Activated CD4-positive, alpha-beta T cell treated with anti-CD3 and anti-CD28 coated beads, Interleukin-2, amount 10 ng/mL, durations not matched to agents 7 days and 5 days (primary cell): ENCODE measurements at places on chromosomes 3 and 15. TPM values are rescaled to one million over a fixed set of nuclear protein-coding genes. Genes with fewer than 3 reads are reported as not detected.

- no peak overlapping the region for H3K4me3 ChIP-seq
- H3K27me3 ChIP-seq = no peaks in the 10 kb centered on the region
- H3K36me3 ChIP-seq = peaks cover 11% of the 10 kb centered on the region
These were observed 25.1 kb downstream of the DTWD1 start for GRCh38 chr15:49645941-49646340.

DNA sequence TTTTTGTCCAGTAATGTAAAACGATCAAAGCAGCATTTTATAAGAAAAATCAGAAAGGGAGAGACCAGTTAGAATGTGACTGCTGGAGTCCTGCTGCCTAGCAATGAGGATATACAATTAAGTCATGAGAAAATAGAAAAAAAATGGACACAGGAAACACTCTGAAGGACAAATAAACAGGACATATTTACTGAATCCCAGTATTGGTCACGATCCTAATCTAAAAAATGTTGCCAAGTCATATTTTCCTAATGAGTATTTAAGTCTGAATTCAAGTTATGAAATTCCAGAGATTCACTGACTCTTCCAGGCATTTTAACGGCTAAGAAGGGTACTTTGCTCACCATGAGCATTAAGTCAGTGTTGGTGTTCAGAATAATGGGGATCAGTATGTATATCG is 154.3 kb upstream of the CCDC54 start:
- no peaks in the 10 kb centered on the region for H3K36me3 ChIP-seq
- no peak for DNase-seq
- H3K27me3 ChIP-seq = peaks cover 2% of the 10 kb centered on the region

Gene GCSAM
- total RNA-seq = 9.9 TPM

Gene SERINC4
- total RNA-seq = 0.50 TPM

Gene AGBL1
- not detected for total RNA-seq
